ENCODE measurements at places on chromosomes 3 and 15.

DNA sequence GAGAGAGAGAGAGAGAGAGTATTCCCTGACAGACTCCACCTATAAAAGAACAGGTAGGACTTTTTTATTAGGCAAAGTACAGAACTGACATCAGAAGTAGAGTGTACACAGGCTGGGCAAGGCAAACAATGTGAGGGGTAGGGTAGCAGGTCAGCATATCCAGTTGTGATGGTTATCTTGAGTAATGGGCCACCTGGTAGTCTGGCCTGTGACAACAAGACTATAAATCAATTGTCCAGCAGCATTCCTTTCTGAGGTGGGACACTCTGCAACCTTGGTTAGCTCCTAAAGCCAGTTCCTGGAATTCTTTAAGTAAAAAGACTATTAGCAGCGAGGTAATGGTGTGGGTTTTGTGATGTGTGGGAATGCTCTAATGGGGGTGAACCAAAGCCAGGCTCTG is 14.9 kb upstream of the TMCC1 start:
- DNase-seq = no peak

DNA sequence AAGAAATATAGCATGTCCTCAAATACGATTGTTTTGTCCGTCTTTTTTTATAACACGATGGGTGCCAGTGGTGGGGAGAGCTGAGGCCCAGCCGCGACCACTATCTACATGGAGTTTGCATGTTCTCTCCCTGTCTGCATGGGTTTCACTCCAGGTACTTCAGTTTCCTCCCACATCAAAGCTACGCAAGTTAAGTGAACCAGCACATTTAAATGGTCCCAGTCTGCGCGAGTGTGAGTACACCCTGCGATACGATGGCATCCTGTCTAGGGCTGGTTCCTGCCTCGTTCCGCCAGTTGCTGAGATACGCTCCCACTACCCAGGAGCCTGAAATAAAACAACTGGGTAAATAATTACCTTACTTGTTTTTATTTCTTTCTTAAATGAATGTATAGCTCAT is 40.6 kb downstream of the ATP13A3 start:
- DNase-seq = no peak

GRCh38 chr3:129059311-129059958 is 1.1 kb upstream of the GP9 start:
- DNase-seq = no peak

- no peak for DNase-seq
These were observed 200.2 kb upstream of the LRRC3B start for GRCh38 chr3:26422415-26422814.

Measured in T-cell (primary cell).